ENCODE measurements at places on chromosomes 7 and 10.
A peak's percentile ranks its signal among the peaks of the same experiment; 100 is the strongest.

DNA sequence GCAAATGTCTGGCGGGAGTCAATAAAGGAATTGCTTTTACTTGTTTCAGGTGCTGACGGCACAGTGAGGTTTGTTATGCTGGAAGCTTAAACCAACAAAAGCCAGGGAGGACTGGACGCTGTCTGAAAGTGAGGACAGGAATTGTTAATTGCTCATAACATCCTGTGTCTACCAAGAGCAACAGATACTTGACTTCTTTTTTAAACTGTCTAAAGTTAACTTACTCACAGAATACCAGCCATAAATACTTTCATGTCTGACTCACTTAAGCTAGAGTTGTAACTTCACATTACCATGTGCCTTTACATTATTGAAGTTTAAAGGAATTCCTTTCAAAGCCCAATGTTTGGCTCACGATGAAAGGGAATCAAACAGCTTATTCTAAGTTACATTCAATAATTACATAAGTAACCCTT is 252.7 kb upstream of the SHH start:
- DNase-seq: no peak

GRCh38 chr10:110226926-110227641 is 19.7 kb downstream of the MXI1 start:
- peak; percentile 70 for DNase-seq

GRCh38 chr7:102146122-102146521 is 140.5 kb upstream of the SH2B2 start:
- DNase-seq: no peak

DNA sequence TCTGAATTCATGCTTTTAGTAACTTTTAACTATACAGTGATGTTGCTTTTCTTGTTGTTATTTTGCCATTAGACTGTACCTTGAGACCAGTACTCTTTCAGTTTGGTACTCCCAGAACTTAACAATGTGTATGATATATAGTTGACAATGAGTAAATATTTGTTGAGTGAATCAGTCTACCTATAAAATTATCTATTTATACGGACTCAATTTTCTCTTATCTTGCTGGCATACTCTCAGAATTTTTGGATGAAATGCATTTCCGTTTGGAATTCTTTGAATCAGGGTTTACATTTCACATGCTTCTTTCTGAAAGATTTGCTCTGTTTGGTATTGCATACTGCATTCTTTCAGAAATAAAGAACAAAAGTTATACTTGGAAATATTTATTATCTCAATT is 47.8 kb upstream of the LRRC17 start:
- no peak for DNase-seq

DNA sequence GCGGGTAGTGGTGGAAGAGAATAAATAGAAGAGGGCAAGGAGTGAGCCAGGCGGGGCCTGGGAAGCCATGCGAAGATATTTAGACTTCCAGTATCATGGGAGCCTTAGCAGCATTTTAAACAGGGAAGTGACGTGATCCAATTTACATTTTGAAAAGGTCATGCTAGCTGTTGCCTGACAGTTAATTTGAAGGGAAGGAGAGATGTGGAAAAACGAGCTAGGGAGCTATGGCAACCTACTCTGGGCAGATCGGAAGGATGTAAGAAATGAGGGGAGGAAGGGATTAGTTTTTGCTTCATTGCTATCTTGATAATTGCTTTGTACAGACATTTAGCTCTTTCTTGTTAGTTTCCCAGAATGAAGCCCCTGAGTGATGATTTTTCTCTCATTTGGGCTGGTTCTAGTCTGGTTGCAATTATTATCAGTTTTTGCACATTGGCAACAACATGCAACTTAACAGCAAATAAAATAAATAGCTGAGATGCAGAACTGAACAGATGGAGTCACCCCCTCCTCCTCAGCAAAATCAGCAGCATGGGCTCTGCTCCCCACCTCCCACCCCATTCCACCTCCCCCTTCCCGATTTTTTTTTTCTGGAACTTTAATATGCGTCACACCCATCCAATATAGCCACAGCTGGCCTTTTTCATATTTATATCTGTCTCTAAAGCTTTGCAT is 13.0 kb upstream of the CALU start:
- no peak for DNase-seq

DNA sequence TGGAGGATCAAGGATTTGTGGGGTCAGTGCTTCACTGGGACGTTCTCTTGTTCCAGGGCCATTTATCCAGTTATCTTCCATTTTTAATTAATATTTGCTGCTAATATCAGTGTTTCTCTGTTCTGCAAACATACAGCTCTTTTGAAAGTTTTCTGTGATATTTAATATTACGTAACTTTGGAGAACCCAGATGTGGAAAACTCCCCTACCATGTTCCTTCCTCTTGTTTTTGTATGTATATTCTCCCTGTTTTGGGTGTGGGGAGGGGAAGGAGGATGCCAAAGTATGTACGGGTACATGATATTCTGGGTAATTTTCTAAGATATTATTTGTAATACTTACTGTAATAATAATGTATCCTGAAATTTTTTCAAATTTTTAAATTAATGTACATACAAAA is 55.9 kb downstream of the MYO3A start:
- DNase-seq: no peak

DNA sequence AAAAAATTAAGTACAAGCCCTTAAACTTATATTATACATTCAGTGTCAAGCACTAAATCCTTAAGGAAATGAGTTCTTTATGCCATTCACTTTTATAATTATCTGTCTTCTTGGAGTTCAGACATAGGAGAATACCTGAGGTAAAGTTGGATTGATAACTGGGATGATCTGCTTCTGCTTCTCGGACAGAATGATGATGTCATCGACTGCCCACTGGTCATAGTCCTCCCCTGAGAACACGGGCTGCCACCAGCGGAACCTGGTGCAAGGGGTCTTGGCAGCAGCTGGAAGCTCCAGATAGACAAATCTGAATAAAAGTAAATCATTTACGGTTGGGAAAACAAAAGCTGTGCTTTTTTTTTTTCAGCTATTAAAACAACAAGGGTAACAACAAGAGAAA is 148.2 kb upstream of the SLC26A5 start:
- DNase-seq: no peak

GRCh38 chr7:153567426-153567825 is 484.8 kb upstream of the DPP6 start:
- no peak for DNase-seq

DNA sequence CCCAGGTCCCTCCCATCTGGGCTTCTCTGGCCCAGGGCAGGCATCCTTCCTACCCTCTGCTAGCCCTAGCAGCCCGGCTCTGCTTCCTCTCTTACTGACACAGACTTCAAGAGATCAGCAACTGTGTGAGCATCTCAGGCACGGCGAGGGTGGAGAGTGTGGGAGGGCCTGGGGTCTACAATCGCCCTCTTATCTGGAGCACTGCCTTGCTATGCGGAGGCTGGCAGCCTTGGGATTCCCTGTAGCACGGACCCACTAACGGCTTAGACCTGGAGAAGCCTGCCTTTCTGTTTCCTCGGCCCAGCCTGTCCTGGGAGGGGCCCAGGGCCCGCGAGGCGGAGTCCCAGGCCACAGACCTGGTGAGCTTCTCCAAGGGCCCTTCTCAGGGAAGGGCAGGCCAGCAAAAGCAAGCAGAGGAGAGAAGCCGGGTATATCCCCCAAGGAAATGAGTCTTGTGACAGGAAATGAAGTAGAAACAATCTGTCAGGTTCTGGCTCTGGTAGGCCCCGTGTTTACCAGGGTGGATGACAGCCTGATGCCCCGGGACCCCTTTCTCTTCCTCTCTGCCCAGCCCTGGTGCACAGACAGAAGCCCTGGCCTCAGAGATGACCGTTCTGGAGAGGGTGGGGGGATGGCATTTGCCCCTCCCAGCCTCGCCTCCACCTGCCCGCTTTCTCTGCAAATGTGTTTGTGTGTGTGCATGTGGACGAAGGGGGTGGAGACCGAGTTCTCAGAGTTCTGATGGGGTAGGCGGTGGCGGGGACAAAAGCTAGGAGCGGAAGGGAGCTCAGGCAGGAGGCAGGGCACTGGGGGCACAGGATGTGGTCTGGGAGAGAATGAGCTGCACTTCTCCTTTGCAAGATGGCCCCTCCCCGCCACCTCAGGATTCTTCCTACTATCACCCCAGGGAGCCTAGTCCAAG is 2.5 kb downstream of the LRCH4 start:
- DNase-seq: peak; percentile 43

DNA sequence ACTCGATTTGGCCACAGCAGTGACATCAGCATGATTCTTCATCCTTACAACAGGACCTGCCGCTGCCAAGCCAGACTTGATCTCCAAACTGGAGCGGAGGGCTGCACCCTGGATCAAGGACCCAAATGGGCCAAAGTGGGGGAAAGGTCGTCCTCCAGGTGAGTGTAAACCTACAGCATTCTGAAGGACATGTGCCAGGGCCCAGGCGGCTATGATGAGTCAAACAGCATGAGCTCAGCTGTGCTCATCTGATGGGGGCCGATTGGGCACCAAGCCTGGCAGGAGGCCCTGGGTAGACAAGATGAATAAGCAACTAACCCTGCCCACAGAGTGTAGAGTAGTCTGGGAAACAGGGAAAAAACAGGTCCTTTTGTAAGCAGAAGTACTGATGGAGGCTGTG is 14.4 kb upstream of the ATP6V0E2 start:
- no peak for DNase-seq

DNA sequence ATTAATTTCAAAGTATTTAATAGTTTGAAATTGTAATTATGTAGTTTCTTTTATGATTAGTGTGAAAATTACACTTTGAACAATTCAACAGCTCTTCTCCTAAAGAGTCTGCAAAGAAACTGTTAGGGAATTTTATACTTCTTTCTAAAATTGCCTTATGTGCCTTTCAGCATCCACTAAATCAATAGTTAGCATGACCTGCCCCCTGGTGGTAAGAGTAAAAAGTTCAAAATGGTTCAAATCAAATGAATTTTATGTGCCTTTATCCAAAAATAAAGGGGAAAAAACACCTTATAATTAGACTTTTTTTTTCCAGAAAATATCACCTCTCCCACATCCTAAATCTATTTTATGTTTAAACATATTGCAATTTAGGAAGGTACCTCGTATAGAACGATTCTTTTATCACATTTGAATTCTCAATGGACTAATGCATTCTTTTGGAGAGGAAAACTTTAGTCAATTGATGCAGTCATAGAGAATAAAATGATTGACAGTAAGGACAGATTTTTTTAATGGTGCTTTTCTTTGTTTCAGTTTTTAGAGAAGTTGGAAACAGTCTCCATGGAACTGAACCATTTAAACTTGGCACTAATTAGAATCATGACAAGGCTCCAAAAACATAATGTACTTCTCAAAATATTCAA is 163.7 kb downstream of the SEMA3D start:
- DNase-seq: no peak
